ENCODE measurements at places on chromosomes 3 and 15.

GRCh38 chr3:116238846-116239565, 206.3 kb downstream of the LSAMP start:
- DNase-seq, result no peak

DNA sequence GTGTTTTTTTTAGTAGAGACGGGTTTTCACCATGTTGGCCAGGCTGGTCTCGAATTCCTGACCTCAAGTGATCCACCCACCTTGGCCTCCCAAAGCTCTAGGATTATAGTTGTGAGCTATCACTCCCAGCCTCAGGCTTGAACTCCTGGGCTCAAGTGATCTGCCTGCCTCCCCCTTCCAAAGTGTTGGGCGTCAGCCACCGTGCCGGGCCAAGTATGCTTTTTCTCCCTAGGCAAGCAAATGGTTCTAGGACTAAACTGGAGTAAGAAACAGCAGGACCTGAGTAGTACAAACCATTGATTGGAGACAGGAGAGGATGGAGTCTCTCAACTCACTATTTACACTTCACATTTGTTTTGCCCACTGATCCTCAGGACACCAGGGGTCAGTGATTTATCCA, 4.6 kb upstream of the PTPN9 start:
- no peak for DNase-seq

DNA sequence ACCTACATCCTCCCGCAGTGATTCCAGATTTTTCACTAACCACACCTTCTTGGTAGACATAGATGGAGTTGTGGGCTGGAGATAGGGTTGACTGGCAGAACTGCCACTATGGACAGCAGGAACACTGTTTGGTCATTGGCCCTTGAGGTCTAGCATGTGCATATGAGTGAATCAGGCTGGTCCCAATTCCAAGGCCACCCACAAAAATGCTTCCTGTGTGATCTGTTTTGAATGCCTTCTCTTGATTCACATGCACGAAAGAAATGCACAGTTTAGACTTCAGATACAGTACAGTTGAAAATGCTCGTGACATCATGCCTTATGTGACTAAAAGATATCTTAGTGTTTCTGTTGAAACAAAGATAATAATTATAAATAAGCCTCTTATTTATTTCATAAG, 285.8 kb upstream of the SEMA6D start:
- peak; percentile 86 for DNase-seq

DNA sequence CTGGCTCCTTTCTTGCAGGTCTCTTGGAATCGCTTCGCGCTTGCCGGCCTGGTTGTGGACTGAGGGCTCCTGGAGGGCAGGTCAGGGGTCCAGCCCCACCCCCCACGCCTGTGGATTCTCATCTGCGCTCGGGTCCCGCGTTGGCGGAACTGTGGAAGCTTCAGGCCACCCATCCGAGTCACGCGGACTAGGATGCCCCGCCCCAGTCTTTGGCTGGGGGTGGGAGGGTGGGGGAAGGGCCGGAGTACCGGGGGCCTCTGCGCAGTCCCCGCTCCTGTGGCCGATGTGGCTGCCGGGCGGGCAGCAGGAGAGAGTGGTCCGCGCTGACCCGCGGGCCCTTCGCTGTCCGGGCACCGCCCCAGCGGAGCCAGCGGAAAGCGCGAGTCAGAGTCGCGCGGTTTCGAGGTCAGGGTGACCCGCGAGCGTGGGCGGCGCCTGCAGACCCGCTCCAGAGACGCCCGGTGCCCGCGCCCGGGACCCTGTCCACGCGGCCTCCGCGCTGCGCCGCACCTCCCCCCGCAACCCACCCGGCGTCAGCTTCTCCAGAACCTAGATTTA, 114.2 kb downstream of the KLF13 start:
- no peak for DNase-seq

- DNase-seq, result no peak
These were observed 38.2 kb upstream of the MYZAP start for GRCh38 chr15:57553526-57553925.

DNA sequence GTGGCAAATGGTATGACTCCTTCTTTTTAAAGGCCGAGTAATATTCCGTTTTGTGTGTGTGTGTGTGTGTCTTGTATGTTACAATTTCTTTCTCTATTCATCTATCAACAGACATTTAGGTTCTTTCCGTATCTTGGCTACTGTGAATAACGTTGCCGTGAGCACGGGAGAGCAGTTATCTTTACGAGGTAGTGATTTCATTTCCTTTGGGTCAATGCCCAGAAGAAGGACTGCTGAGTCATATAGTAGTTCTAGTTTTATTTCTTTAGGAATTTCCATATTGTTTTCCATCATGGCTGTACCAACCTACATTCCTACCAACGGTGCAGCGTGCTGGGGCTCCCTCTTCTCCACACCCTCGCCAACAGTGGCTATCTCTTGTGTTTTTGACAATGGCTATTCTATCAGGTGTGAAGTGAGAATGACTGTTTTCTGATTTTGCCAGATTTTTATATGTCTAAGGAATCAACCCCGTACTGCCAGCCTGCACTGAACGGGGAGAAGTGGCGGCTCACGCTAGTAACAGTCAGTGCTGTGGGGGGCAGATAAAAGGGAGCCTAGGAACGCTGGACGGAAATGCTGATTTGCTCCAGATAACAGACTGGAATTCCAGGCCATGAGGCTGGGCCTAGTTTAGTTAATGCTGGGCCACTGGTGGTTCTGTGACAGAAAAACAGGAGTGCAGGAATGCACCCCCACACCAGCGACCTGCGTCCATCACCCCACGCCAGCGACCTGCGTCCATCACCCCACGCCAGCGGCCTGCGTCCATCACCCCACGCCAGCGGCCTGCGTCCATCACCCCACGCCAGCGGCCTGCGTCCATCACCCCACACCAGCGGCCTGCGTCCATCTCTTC, 168.1 kb downstream of the XXYLT1 start:
- peak; percentile 88 for DNase-seq

GRCh38 chr3:176274161-176274560, 923.1 kb downstream of the TBL1XR1 start:
- DNase-seq, result no peak

DNA sequence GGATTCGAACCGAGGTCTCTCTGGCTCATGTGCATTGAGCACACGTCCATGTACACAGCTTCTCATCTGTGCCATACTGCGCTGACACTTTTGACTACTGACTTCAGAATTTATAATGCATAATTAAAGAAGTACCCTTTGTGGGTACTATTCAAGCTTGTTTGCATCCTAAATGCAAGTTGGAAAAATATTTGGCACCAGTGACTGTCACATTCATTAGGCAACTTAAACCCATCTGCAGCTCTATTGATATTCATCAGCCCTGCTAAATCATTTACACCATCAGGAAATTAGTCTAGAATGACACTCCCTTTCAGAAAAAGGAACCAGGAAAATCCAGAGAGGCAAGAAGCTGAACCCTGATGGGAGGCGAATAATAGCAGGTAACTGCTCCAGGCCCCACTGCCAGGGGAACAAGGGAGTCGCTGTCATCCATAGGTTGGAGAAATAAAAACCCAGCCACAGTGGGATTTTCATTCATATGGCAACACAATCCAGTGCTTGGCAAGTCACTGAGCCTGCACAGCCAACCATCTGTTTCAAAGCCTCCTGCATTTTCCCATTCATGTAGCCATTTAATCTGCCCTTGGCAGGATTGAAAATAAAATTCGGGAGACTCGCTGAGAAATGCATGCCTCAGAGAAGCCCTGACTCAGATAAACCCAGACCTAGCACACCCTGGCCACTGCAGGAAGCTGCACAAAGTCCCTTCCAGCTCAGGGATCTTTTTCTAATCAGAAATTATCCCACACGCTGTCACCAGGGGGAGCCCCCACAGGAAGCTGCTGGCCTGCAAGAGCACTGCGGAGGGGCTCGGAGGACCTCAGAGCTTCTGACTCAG, 103.0 kb upstream of the VEPH1 start:
- no peak for DNase-seq

DNA sequence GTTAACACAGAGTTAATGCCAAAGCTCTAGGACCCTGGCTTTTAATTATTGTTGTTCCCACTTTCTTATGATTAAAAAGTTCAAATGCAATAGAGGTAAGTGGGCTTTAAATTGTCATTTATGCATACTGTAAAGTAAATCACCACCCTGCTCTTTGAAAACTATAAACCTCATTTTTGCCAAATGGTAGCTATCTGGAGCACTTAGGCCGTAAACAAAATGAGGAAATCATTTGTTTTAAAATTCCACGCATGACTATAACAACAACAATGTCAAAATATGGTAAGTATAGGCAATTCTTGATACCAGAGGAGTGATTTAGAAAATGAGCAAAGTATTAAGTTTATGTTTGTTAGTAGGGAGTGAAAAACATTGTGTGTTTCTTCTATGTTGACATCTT, 1.8 kb downstream of the UNC13C start:
- no peak for DNase-seq

DNA sequence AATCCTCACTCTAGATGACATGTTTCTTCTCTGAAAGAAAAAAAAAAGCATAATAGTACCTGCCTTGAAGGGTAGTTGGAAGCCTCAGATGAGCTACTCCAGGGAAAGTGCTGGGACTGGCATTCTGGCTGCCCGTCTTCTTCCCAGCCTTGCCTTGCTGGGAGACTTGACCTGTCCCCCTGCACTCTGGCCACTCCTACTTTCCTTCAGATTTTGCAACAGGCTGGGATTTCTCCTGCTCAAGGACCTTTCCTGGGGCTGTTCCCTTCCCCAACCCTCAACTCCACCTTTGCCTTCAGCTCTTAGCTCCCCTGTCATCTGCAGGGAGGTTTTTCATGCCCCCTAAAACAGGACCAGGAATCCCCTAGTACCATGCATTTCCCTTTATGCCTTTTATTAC, 609.9 kb upstream of the CFAP20DC start:
- no peak for DNase-seq

DNA sequence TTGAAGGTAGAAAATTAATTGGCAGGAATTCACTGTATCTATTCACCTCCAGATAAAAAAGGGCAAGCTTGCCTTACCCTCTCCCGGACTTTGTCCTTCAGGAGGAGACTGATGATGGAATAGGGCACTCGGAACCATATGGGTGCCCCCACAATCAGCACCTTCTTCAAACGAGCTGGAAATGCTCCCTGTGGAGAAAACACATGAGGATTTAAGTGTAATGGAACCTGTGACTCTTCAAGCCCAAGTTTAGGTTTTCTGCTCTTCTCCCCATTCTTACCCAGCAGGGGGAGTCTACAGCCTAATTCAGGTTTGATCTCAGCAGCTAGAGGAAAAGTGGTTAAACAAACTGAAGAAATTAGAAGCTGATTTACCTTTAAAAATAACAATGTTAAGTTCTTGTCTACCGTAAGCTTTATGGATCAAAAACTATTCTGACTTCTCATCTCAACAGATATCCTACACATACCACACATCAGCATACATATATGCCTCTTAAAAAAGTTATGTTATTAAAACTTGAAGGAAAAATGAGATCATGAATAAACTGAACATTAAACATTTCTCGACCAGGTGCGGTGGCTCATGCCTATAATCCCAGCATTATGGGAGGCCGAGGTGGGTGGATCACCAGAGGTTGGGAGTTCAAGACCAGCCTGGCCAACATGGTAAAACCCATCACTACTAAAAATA, 57.5 kb upstream of the SIN3A start:
- no peak for DNase-seq
